Fibroblast of lung (primary cell): ENCODE measurements at places on chromosomes 12 and 14. TPM values are rescaled to one million over a fixed set of nuclear protein-coding genes. Genes with fewer than 3 reads are reported as not detected.

DNA sequence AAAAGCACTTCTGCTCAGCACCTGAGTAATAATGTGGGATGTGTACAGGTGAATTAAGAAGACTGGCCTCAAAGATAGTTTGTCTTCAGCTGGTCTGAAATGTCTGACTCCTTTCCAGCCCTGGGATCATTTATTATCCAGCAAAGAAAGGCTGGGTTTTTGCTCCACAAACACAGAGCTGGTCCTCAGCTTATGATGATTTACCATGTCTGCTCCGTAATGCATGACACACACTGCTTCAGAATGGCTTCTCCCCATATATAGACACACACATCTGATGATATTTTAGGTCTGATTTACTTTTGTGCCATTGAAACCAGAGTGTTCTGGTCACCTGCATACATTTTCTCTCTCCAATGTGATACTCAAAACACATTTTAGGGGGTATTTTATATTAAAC is 225.0 kb downstream of the SLC25A21 start:
- no peak overlapping the region for H3K27ac ChIP-seq
- no peaks in the 10 kb centered on the region for H3K36me3 ChIP-seq
- DNase-seq, result no peak
- no peak overlapping the region for H3K4me3 ChIP-seq

DNA sequence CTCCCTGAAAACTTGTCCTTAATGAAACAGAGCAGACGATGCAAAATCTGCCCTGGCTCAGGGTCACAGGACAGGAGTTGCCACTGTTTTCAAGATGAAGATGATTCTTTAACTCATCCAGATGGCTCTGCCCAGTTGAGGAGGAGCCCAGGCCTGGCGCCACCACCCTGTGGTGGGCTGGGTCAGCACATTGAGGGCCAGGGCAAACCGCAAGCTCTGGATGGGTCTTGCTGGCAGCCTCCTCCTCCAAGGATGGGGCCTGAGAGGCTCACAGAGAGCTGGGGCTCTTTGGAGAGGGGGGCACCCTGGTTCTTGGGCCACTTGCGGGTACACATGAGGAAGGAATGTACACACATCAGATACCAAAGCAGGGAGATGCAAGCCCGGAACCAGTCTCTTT is 158.2 kb downstream of the NUAK1 start:
- H3K4me1 ChIP-seq, result no peaks in the 10 kb centered on the region
- no peak overlapping the region for H3K27ac ChIP-seq

DNA sequence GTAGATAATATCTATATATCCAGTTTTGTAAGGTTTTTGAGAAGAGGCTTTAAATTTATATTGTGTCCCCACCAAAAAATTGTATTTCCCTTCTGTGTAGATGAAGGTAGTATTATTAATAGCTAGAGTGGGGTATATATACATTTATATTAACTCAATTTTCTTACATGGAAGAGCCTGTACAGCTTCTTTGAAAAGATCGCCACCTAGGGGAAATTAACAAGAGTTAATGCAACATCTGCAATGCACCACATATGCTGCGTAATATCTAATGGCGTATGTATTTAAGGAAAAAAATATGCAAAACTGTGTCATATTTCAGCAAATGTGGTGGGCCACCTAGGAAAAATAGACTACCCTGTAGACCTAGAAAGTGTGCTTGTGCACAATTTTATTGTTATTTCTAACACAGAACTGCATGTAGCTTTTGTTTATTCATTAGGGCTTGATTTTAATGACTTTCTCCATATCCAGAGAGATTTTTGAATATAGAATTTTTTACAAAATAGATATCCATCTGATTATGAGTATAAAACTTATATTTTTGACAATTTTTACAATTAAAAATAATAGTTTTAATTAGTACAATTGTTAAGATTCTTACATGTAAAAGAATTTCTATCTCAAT is 14.0 kb downstream of the CCER1 start:
- H3K4me1 ChIP-seq, result peaks cover 3% of the 10 kb centered on the region
- no peaks in the 10 kb centered on the region for H3K27me3 ChIP-seq
- H3K36me3 ChIP-seq, result no peaks in the 10 kb centered on the region
- no peak overlapping the region for H3K4me3 ChIP-seq

The FAM222A gene
- under 0.01 TPM in 1 of 2 replicates, not detected in the other for total RNA-seq

The LRRC43 gene
- 1.8 and 3.6 TPM in 2 replicates for total RNA-seq

GRCh38 chr12:102302553-102302952 is 104.9 kb upstream of the PMCH start:
- H3K36me3 ChIP-seq, result no peaks in the 10 kb centered on the region
- H3K27me3 ChIP-seq, result no peaks in the 10 kb centered on the region
- H3K4me1 ChIP-seq, result no peaks in the 10 kb centered on the region
- H3K4me3 ChIP-seq, result no peak overlapping the region
- no peak for DNase-seq
- no peak overlapping the region for H3K27ac ChIP-seq

DNA sequence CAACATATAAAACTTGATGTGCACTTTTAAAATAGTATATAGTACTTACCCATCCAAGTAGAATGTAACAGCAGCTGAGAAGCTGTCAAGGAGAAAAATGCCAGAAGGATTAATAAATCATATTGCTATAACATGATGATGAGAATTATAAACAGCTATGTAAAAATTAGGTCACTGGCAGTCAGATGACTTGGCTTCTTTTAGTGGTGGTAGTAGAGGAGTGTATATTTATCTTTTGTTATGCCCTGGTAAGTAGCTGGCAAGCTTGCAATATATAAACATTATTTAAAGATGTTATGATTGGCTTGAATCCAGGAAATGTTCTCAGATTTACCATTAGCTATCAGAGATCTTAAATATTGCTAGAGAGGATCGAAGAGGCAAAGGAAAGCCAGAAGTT is 471.0 kb upstream of the MGAT4C start:
- no peaks in the 10 kb centered on the region for H3K36me3 ChIP-seq
- DNase-seq, result peak; percentile 93
- H3K27me3 ChIP-seq, result no peaks in the 10 kb centered on the region
- H3K4me1 ChIP-seq, result no peaks in the 10 kb centered on the region

DNA sequence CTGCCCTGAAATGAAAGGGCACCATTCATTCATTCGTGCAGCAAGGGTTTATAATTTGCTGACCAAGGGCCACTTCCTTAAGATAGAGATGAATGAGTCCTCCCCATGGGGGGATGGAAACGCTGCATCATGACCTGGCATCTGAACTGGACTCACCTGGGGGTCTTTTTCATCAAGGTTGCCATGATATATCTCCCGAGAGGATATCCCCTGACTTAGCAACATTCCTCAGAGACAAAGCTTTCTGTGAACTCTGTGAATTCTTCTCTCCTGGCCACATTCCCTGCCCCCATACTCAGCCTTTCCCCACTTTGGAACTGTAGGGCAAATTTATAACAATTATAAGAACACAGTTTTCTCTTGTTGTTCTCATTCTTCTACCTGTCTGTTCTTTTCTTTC is 30.8 kb downstream of the SRRM4 start:
- no peak overlapping the region for H3K4me3 ChIP-seq
- no peaks in the 10 kb centered on the region for H3K4me1 ChIP-seq
- H3K27ac ChIP-seq, result no peak overlapping the region
- H3K27me3 ChIP-seq, result no peaks in the 10 kb centered on the region

DNA sequence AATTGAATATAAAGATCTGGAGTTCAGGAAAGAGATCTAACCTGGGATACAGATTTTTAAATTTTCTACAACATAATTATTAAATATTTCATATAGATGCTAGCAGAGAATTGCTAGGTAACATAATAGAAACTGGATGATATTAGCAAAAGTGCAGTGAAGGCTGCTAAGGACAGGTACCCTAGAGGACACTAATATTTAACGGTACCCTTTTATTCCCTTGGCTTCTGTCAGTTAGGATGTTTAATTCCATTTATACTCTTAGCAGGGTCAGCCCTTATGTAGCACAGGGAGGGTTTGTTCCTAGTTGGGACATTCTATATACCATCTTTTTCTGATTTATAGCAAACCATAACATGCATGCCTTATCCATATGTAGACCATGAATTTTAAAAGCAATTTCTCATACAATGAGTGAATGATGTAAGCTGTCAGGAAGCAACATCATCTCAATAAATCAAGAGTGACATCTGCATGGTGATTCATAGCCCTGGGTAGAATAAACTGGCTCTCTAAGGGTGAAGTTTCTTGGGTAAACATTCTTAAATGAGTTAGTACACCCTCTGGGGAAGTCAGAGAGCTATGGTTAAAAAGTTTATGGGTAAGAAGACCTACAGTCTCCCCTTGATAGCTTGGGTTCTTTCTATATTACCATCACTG is 404.4 kb upstream of the MGAT4C start:
- no peaks in the 10 kb centered on the region for H3K36me3 ChIP-seq
- no peak overlapping the region for H3K27ac ChIP-seq
- no peak overlapping the region for H3K4me3 ChIP-seq
- H3K27me3 ChIP-seq, result no peaks in the 10 kb centered on the region
- DNase-seq, result peak; percentile 67
- H3K4me1 ChIP-seq, result no peaks in the 10 kb centered on the region

The MFAP5 gene
- 1.3 and 9.0 TPM in 2 replicates for total RNA-seq

- H3K27me3 ChIP-seq, result no peaks in the 10 kb centered on the region
- no peak overlapping the region for H3K4me3 ChIP-seq
- no peak overlapping the region for H3K27ac ChIP-seq
- no peaks in the 10 kb centered on the region for H3K4me1 ChIP-seq
- no peaks in the 10 kb centered on the region for H3K36me3 ChIP-seq
Observed at GRCh38 chr12:128163086-128163485, 103.9 kb upstream of the TMEM132C start.

The PLEK2 gene
- 0.17 and 0.51 TPM in 2 replicates for total RNA-seq

- H3K4me1 ChIP-seq, result no peaks in the 10 kb centered on the region
- no peaks in the 10 kb centered on the region for H3K36me3 ChIP-seq
- H3K27me3 ChIP-seq, result no peaks in the 10 kb centered on the region
- H3K27ac ChIP-seq, result no peak overlapping the region
Observed at GRCh38 chr14:97602438-97603117, 805.4 kb downstream of the VRK1 start.

The ALG10 gene
- total RNA-seq, result 5.8 and 8.0 TPM in 2 replicates

The KCNMB4 gene
- total RNA-seq, result 0.33 and 0.51 TPM in 2 replicates

DNA sequence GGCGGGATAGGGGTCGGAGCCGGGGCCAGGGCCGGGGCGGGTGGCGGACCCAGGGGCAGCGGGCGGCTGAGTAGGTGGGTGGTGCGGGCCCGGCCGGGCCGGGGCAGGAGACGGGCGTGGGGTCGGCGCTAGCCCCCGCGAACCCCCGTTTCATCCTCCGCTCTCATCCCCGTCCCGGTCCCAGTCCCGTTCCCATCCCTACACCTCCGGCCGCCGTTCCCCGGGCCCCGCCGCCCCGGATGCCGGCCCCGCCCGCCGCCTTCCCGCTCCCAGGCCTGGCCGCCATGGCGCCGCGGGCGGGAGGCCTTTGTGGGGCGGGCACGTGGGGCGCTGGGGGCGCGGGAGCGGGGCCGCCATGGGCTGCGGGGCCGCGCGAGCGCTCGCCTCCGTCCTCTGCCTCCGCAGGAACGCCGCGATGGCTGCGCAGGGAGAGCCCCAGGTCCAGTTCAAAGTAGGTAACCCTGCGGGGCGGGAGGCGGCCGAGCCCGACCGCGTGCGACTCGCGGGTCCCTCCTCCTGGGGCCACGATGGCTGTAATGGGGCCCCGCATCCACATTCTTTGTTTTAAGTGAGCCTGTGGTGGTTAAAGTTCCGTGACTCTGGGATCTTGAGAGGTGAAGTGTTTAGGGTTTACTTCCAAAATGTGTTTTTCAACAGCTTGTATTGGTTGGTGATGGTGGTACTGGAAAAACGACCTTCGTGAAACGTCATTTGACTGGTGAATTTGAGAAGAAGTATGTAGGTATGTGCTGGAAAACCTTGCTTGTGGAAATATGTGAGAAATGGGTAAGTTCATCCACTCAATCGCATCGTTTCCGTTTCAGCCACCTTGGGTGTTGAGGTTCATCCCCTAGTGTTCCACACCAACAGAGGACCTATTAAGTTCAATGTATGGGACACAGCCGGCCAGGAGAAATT is 572 bp downstream of the RAN start:
- H3K27ac ChIP-seq, result peak overlapping the region; percentile 87
- H3K27me3 ChIP-seq, result no peaks in the 10 kb centered on the region
- peaks cover 15% of the 10 kb centered on the region for H3K36me3 ChIP-seq
- H3K4me3 ChIP-seq, result peak overlapping the region; percentile 99
- peak; percentile 15 for DNase-seq
- H3K4me1 ChIP-seq, result peaks cover 4% of the 10 kb centered on the region

The TMX1 gene
- total RNA-seq, result 45.5 and 49.5 TPM in 2 replicates
